ENCODE measurements at places on chromosomes 12 and 14.

DNA sequence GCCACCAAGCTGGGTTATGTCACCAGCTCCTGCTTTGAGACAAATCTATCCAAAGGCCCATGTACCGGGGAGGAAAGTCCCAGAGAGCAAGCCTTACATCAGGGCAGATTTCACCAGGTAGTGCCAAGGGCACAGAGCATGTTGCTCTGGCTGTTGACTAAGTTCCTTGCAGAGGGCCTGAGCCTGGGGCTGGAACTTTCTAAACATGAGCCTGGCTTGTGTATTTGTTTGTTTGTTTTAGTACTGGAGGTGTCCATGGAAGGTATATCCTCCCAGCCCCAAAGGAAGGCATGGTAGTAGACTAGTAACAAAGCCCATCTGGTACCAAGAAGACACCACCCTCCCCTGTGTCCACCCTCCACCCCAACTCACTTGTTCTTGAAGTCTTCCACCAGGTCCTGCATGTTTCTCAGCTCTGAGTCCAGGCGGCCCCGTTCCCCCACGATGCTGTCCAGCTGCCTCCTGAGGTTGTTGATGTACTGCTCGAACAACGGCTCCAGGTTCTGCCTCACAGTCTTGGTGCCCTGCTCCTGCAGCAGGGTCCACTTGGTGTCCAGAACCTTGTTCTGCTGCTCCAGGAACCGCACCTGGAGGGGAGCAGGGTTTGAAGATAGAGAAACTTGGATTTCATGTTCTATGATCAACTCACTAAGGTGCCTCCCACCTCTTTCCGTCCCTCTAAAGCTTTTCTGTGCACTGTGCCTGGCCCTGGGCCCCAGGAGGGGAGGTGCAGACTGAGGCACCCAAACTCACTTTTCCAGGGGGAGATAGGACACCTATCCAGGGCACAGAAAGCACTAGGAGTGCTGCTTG is 1.4 kb downstream of the KRT5 start:
- DNase-seq, result no peak

- peak; percentile 34 for DNase-seq
Measured at GRCh38 chr12:62192180-62192902, 67.9 kb upstream of the USP15 start.

DNA sequence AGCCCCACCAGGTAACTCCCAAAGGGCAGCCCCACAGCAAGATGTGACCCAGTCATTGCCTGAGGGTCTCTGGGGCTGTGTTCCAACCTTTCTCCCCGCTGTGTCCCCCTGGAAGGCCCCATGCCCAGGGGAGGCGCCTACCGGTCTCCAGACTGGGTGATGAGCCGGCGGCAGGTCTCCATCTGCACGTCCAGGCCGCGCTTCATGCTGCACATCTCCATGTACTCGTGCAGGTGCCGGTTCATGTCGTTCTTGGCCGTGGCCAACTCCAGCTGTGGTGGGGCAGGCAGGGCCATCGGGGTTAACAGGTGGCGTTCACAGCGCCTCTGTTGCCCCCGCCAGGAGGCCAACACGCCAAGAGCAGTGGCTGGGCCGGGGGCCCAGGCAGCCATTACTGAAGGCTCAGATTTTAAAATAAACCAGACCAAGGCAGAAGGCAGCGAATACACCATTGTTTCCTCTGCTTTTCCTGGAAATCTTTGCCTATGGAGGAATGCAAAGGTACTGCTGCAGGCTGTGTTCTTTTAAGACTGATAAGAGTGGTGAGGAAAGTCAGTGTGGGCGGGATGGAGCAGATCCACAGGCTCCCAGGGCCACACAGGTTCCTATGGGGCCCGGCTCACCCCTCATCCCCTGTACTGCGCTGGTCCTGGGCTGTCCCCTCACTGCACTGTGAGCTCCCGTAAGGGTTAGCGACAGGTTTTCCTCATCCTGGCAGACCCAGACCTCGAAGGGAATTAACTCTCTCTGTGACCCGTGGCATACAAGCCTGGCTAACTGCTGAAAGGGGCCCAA is 7.3 kb downstream of the GAPDH start:
- DNase-seq, result no peak

DNA sequence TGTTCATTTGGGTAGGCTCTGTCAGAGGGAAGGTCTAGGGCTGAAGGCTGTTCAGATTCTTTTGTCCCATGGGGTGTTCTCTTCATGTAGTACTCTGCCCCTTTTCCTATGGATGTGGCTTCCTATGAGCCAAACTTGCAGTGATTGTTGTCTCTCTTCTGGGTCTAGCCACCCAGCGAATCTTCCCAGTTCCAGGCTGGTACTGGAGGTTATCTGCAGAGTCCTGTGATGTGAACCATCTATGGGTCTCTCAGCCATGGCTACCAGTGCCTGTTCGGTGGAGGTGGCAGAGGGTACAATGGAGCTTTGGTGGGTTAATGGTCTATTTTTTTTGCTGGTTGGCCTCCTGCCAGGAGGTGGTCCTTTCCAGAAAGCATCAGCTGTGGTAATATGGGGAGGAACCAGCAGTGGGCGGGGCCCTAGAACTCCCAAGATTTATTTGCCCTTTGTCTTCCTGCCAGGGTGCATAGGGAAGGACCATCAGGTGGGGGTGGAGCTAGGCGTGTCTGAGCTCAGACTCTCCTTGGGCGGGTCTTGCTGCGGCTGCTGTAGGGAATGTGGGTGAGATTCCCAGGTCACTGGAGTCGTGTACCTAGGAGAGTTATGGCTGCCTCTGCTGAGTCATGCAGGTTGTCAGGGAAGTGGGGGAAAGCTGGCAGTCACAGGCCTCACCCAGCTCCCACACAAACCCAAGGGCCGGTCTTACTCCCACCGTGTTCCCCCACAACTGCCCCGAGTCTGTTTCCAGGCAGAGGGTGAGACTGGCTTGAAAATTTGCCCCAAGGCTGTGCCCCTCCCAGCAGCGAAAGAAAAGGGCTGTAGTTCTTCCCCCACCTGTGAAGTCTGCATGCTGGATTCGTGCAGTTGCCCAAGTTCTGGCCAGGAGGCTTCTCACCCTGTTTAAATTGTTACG is 17.5 kb downstream of the MTRFR start:
- DNase-seq, result no peak

DNA sequence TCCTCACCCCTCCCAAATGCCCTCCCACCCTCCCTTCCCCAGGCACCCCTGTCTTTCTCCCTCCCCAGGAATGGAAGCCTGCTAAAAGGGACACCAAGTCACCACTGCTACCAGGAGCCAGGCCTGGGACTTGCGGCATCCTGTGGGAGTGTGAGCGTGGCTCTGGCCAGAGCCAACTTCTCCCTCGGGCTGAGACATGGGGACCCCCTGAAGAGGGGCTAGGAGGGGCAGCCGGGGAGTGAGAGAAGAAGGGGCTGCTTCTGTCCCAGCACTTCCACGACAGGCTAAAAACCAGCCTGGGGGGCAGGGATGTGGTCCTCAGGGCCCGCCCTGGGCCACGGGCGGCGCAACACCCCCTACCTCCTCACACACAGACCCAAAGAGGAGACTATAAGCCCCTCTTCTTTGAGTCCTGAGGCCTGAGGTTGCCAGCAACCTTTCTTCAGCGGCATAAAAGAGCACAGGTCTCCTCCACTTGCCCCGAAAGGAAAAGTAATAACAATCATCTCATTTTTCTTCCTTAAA is 278.9 kb downstream of the DPF3 start:
- no peak for DNase-seq

- no peak for DNase-seq
Measured at GRCh38 chr12:114790276-114790675, 106.3 kb upstream of the TBX3 start.
